Activated naive CD4-positive, alpha-beta T cell treated with anti-CD3 and anti-CD28 coated beads, Interleukin-2, amount 50 U/mL, for 16 hours (primary cell): ENCODE measurements at places on chromosomes 6 and 20.
A peak's percentile ranks its signal among the peaks of the same experiment; 100 is the strongest.

- DNase-seq: no peak
Observed at GRCh38 chr6:69994251-69994650, 127.9 kb downstream of the COL19A1 start.

DNA sequence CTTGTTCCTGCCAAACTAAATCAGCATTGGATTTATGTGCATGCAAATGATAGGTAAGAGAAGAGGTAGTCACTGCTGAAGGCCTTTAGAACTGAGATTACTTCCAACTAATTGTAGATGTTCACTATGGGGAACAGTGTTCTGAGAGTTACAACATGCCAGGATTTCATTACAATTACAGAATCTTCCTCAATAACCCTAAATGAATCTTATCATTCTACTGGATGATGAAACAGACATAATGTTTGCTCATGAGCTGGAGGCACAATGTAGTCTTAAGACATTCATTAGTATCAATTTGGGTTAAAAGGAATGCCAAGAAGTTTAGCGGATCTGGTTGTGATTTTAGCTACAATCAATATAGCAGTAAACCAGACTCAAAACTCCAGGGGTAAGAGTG lies 248.9 kb upstream of the THEMIS start:
- no peak for DNase-seq

GRCh38 chr6:111664565-111665030 lies 58.9 kb upstream of the TRAF3IP2 start:
- DNase-seq: no peak

DNA sequence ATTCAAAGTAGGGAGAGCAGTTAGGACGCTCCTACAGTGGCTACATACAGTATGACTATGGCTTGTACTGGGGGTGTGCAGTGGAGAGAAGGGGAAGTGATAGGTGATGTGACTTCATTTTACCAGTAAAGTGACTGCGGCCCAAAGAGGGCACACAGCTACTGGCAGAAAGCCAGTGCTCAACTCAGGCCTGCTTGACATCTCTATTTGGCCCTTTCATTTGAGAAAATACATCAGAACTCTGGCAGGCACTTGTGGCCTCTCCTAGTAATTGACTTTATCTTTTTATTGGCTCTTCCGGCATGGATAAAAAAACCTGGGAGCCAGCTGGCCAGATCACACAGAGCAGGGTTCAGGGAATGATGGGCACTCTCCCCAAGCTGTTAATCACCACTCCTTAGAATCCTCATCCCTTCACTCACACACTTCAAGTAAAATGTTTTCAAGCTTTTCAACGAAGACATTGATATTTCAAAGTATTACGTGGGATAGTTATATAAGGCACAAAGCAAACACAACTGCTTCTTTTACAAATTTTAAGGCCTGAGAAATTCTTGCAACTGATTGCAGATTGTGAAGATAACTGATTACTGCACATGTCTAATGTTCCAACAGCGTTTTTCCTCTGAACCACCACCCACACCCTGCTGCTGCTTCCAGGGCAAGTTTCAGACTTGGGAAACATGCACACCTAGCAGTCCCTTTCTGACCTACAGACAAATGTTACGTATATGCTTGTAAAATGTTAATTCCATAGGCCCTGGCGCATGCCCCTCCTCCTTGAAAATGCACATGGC lies 73.5 kb downstream of the TNFRSF21 start:
- no peak for DNase-seq

DNA sequence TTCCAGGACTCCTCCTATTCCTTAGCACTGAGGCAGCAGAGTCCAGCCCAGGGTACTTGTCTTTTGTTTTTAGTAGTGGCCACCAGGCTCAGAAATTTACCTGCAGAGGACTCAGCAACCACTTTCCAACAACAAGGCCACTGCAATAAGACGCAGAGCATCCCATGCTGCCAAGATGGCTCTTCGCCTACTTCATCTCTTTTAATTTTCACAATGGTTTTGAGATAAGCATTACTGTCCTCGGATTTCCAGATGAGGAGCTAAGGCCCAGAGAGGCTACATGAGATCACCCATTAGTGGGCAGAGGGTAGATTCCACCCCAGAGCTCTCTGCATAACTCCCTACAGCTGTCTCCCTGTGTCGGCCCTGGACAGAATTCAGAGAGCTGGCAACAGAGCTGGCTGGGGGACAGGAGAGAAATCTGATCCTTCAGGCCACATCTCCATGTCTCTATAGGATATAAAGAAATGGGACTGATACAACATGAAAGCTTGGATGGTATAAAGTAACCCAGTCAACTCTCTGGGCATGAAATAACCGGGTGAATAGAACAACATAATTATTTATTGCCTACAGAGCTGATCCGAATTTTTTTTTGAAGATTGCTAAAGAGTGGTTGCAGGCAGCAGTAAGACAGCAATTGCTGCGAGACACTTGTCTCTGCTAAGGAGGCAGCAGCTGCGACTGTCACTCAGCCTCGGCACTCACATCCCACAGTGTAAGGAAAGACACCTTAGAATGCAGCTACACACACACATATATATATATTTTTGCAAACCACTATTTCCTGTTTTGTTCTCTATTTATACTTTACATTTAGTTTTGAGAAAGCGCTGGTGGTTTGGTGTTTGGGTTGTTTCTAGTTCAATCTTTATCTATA lies 37.2 kb downstream of the SCML4 start:
- DNase-seq: no peak

DNA sequence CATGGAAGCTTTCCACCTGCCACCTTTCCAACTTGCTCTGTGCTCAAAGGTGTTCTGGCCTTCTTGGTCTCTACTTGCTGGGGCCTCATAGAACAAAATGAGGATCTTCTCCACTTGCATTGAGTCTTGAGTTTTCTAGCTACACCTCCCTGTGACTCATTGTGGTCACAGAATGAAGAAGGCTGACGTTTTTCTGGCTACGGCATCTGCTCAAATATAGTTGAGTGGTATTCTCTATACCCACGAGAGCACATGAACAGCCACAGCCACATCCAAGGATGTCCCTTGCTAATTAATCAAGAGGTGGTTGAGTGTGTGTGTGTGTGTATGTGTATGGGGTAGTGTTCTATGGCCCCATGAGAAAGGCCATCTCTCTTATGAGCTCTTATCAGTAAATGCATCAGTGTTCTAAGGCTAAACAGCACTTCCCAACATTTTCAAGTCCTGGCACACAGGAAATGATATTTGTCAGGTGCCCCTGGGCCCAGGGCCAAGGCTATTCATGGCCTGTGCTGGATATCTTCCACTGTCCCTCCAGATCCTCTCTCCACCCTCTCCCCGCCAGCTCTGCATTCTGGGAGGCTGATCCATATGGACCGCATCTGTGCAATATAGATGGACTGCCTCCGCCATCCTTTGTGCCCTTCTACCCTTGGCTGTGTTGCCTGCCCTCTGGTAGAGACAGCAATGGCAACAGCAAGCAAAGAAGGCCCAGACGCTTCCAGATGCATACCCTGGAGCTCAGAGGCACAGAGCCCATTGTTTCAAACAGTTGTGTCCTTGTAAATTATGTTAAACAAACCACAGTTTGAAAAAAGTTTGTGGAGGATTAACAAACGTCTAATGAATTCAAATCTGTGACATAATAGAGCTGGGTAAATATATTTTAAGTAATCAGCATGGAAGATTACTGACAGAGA lies 150.2 kb downstream of the LRFN2 start:
- DNase-seq: no peak

DNA sequence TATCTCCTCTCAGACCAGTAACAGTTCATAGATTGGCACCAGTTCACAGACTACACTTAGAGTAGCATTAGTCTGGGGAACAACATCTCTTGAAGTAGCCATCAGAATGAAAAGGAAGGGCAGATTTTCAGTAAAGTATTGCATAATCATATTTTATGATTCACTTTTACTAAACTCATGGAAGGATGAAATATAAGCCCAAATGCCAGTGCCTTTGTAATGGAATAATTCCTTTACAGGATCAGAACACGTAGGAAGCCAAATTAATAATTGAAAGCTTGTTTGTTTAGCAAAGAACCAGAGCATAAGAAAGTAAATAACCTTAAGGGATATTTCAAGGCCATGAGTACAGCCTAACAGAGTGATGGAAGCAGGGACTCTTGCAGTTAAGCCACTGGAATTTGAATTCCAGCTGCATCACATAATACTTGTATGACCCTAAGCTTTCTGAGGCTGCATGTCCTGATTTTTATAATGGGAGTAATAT lies 11.4 kb upstream of the LOC128125822 start:
- no peak for DNase-seq

DNA sequence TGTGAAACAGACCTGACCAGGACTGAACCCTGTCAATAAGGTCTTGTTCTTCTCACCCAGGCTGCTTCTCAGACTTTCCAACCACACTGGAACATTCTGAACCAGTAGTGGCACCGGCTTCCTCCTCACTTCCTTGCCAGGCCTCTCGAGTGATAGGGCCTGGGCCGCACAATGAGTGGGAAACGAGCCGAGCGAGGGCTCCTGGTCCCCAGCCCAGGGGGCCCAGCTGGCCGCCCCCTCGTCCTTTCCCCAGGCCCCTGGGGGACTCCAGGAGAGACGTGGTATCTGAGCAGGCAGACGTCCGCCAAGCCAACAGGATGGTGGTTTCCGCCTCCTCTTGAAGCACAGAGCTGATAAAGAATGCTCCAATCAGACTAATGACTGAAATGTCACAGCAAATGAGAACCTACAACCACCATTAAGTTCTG lies 117.9 kb downstream of the GMDS start:
- peak; percentile 17 for DNase-seq

- DNase-seq: no peak
Observed at GRCh38 chr6:125700581-125701353, 48.7 kb upstream of the HEY2 start.

DNA sequence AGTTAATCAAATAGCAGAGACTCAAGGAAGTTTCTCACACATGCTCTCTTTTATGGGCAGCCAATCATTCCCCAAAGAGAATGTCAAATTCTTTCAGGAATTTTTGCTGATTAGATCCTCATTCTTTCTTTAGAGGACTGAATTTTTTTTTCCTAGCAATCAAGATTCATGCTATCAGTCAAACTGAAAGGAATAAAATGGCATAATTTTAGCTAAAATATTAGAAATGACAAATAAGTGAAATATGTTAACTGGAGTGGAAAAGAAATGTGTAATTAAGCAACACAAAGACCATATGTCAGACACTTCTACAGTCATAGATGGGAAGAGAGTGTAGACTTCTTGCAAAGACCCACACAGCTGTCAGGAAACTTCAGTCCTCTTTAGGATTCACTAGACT lies 242.3 kb upstream of the RNF217 start:
- DNase-seq: no peak

DNA sequence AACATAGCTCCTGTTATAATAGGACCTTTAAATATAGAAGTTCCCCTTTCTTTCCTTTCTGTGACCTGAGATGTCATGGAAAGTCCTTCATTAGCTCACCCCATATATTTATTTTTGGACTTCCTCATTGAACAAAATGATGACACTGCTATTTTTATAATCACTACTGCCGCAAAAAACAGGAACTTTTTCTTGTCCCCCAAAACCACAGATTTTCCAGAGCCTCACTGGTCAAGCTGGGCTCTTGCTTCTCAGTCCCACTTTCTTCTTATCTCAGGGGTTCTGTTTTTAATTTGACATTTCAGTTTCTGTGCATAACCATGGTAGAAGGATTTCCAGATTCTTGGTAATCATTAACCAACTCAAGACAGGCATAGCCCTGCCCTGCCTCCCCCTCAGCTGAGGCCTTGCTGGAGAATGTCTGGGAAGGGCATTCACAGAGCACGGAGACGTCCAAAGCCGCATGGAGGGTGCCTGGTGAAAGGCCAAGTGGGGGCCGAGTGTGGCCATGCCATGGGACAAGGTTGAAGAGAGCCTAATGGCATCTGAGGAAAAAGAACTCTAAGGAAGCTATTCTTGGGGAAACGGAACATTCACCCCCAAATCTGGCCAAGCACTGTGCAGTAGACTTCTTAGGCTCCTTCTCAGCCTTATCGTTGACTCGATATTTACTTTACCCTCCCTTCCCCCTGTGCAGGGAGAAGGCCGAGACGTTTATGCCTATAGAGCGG lies 73.7 kb downstream of the EDN1 start:
- DNase-seq: no peak

DNA sequence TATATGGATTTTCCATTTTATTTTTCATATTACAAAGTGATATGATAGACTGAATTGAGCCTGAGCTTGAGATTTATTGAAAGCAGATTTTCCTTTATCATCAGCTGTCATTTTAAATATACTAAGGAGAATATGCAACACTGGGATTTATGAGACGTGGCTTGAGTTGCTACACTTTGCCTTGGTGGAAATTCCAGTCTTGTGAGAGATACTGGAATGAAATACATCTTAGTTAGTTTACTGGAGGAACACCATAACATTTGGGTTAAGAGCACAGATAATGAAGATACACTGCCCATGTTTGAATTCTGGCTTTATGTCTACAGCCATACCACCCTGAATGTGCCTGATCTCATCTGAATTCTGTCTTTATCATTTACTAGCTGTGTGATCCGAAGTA lies 86.5 kb upstream of the IFNGR1 start:
- no peak for DNase-seq

DNA sequence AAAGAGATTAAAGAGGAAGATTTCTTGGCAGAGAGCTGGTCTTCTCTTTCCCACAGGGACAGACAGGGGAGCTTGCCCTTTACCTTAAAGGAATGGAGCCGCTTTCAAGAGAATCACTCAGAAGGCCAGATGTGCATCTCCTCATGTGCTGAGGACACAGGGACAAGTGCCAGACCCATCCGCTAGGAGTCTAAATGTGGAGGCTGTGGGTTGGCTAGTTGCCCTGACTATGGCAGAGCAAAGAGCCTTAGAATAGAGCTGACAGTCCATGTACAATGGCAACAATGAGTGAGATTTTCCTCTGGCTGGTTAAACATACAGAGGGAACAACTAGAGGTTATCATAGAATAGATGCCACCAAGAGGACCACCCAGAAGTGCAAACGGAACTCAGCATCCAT lies 7.3 kb upstream of the DOK5 start:
- no peak for DNase-seq

DNA sequence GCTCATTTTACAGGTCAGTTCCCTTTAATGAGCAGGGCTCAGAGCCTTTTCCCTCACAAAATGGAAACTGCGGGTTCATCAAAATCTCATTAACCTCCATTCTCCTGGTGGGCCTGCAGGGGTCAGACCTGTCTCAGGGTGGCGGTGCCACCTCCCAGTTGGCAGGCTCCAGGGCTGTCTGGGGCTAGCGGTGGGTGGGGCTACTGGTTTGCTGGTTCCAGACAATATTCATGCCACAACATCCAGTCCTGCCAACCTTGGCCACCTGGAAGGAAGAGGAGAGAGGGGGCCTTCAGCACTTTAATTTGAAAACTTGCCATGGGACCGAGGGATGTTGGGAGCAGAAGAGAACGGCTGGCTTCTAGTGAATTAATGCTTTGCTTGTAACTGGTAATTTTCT lies 41.9 kb upstream of the CTNNBL1 start:
- peak; percentile 26 for DNase-seq

- no peak for DNase-seq
Observed at GRCh38 chr6:167840526-167841179, 13.9 kb downstream of the AFDN start.

DNA sequence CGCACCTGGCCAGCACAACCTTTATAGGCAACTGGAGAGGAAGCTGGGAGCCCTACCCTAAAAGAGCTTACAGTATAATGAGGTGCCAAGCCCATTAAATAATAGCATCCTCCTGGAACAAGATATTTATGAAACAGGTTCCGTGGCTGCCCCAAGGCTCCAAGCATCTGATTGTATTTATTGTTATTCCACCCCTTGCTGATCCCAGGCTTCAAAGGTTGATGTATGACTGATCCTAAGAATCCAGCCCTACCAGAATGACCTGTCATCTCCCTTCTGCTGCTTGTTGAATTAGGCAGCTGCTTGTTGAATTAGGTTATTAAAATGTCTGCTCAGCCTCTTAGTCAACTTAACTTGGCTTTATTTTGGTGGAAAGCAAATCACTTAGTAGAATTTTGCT lies 35.2 kb upstream of the SASH1 start:
- no peak for DNase-seq

GRCh38 chr6:166202321-166202733 lies 34.7 kb upstream of the TBXT start:
- no peak for DNase-seq
